ENCODE measurements at places on chromosomes 3 and 15. TPM values are rescaled to one million over a fixed set of nuclear protein-coding genes. Genes with fewer than 3 reads are reported as not detected.
A peak's percentile ranks its signal among the peaks of the same experiment; 100 is the strongest.

DNA sequence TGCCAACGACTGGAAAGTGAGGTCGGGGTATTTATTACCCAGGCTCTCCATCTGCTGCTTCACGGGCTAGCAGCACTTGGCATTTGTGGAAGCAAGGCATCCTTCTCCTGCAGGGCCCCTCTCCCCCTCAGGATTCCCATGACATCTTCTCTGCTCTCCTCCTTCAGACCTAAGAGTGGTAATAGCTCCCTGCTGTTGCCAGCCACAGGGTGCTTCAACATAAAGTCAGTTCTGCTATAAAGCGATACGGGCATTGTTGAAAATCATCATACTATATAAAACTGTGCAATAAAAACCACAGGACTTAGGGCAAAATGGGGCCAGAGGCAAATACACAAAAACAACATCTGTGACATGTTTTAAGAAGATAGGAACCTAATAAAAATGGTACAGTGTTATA lies 391.8 kb upstream of the ADAMTS9 start:
- no peak for DNase-seq
- peaks cover 5% of the 10 kb centered on the region for H3K27me3 ChIP-seq
- no peak overlapping the region for H3K4me3 ChIP-seq
- no peak overlapping the region for H3K27ac ChIP-seq

- DNase-seq, result no peak
- peak overlapping the region; percentile 85 for H3K27ac ChIP-seq
These were observed 45.4 kb downstream of the EFHB start for GRCh38 chr3:19888428-19889152.

DNA sequence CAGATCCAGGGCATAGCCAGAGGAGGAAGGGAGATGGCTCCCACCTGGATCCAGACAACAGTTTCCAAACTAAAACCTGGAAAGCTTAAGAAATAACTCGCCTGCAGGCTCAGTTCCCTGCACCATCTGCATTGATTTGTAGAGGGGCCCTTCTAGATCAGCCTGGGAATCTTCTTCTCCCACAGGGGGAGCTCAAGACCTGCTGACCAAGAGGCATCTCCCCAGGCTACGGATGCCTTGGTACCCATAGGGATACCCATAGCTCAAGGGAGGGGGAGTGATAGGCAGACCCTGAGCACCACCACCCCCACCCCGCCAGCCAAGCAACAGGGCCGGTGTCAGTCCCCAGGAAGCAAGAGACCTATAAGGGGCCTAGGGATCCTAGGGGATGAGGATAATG lies 28.0 kb upstream of the DCLK3 start:
- H3K36me3 ChIP-seq, result no peaks in the 10 kb centered on the region
- no peaks in the 10 kb centered on the region for H3K4me1 ChIP-seq
- H3K27ac ChIP-seq, result no peak overlapping the region
- H3K4me3 ChIP-seq, result no peak overlapping the region
- H3K27me3 ChIP-seq, result peaks cover 2% of the 10 kb centered on the region
- DNase-seq, result peak; percentile 24

DNA sequence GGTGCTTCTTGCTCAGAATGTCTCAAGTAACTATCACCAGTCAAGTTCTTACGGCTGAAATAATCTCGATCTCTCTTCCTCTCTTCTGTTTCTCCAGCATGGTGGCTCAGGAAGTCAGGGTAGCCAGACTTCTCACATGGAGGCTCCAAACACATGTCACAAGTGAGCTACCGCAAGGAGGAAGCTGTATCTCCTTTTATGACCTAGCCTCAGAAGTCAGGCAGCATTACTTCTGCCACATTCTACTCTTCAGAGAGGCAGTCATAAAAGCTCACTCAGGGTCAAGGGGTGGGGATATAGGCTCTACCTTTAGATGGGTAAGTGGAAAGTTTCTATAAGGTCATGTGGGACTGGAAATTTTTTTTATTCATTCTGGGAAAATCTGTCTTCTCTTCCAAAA lies 86.6 kb upstream of the NEO1 start:
- no peaks in the 10 kb centered on the region for H3K4me1 ChIP-seq
- H3K27me3 ChIP-seq, result peaks cover 1% of the 10 kb centered on the region
- no peak for DNase-seq

- H3K27ac ChIP-seq, result no peak overlapping the region
- peak; percentile 35 for DNase-seq
- no peaks in the 10 kb centered on the region for H3K4me1 ChIP-seq
- no peaks in the 10 kb centered on the region for H3K36me3 ChIP-seq
These were observed 1.7 kb upstream of the NME9 start for GRCh38 chr3:138331143-138331894.

DNA sequence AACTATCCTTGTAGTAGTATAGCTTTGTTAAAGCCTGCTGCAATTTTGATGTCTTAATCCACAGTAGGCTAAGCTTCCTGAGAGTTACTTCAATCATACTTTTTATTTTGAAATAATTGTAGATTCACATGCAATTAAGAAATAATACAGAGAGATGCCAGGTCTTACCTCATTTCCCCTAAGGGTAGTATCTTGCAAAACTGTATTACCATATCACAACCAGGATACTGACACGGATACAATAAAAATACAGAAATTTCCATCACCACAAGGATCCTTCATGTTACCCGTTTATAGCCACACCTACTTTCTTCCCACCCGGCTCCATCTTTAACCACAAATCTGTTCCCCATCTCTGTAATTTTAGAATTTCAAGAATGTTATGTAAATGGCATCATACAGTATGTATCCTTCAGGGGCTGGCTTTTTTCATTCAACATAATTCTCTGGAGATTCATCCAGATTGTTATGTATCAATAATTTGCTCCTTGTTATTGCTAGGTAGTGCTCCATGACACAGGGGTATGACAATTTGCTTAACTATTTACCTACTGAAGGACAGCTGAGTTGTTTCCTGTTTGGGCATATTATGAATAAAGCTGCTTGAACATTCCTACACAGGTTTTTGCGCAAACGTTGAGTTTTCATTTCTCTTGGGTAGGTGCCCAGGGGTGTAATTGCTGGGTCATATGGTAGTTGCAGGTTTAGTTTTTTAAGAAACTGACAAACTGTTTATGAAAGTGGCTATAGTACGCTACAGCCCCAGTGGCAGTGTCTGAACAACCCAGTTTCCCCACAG lies 21.6 kb downstream of the BDH1 start:
- DNase-seq, result no peak
- H3K4me1 ChIP-seq, result no peaks in the 10 kb centered on the region
- no peak overlapping the region for H3K4me3 ChIP-seq
- no peaks in the 10 kb centered on the region for H3K27me3 ChIP-seq

- no peak for DNase-seq
- no peak overlapping the region for H3K4me3 ChIP-seq
- no peaks in the 10 kb centered on the region for H3K27me3 ChIP-seq
- H3K4me1 ChIP-seq, result no peaks in the 10 kb centered on the region
- H3K27ac ChIP-seq, result no peak overlapping the region
- no peaks in the 10 kb centered on the region for H3K36me3 ChIP-seq
These were observed 292.5 kb downstream of the ARPP21 start for GRCh38 chr3:35931867-35932266.

GRCh38 chr3:187821616-187822317 lies 76.5 kb upstream of the BCL6 start:
- no peaks in the 10 kb centered on the region for H3K36me3 ChIP-seq
- H3K27ac ChIP-seq, result no peak overlapping the region
- H3K4me1 ChIP-seq, result no peaks in the 10 kb centered on the region
- H3K4me3 ChIP-seq, result no peak overlapping the region
- peaks cover 8% of the 10 kb centered on the region for H3K27me3 ChIP-seq

DNA sequence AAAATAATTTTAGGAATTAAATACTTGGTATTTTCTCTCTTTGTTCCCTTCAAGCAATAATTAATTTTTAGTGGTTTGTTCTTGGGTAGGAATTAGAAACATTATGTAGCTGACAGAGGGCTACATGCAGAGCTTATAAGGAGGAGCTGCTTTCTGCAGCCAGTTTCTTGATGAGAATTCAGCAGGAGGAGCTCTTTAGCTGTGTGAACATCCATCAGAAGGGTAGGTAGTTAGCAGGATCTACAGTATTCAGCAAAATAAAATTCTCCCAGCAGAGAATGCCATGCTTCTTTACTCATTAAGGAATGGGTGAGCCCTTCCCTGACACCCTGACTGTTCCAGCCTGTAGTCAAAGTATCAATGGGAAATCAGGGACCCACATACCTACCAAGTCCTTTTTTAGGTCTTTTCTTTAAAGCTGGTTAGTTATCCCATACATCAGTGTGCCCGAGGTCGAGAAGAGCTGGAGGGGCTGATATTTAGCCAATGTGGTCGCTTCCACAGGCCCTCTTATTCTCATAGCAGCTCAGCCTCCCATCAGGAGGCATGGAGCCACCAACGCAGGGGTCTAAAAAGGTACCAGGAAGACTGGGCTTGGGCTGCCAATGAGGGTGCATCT lies 54.0 kb downstream of the KCNAB1 start:
- no peaks in the 10 kb centered on the region for H3K4me1 ChIP-seq
- peaks cover 5% of the 10 kb centered on the region for H3K27me3 ChIP-seq
- no peak overlapping the region for H3K27ac ChIP-seq

GRCh38 chr3:101230618-101231017 lies 89.8 kb downstream of the IMPG2 start:
- no peak overlapping the region for H3K27ac ChIP-seq
- no peak for DNase-seq
- no peaks in the 10 kb centered on the region for H3K27me3 ChIP-seq

- H3K4me1 ChIP-seq, result peaks cover 2% of the 10 kb centered on the region
- no peak overlapping the region for H3K4me3 ChIP-seq
- no peak overlapping the region for H3K27ac ChIP-seq
- peak; percentile 96 for DNase-seq
- H3K36me3 ChIP-seq, result no peaks in the 10 kb centered on the region
- H3K27me3 ChIP-seq, result no peaks in the 10 kb centered on the region
These were observed 6.6 kb upstream of the KBTBD8 start for GRCh38 chr3:66991459-66991858.

DNA sequence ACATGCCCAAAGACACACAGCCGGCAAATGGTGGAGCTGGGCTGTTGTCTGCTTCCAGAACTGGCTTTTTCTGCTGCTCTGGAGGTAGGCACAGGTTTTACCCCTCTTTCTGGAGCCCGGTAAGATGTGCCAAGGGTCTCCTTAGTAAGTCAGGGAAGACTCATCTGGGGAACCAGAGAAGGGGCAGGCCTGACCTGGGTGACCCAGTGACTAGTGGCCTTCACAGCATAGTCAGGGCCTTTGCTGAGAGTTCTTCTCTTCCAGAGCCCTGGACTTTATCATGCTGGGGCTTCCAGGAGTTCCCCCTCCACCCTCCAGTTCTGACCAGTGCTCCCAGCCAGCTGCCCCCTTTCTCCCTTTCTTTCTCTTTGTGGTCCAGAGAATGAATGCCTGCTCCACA lies 3.2 kb downstream of the CD276 start:
- no peaks in the 10 kb centered on the region for H3K36me3 ChIP-seq
- peak overlapping the region; percentile 36 for H3K27ac ChIP-seq
- peaks cover 42% of the 10 kb centered on the region for H3K4me1 ChIP-seq
- no peaks in the 10 kb centered on the region for H3K27me3 ChIP-seq
- no peak for DNase-seq

GRCh38 chr15:50355980-50356379 lies 982 bp upstream of the GABPB1 start:
- no peaks in the 10 kb centered on the region for H3K27me3 ChIP-seq
- DNase-seq, result no peak
- peaks cover 3% of the 10 kb centered on the region for H3K36me3 ChIP-seq
- H3K27ac ChIP-seq, result peak overlapping the region; percentile 37

DNA sequence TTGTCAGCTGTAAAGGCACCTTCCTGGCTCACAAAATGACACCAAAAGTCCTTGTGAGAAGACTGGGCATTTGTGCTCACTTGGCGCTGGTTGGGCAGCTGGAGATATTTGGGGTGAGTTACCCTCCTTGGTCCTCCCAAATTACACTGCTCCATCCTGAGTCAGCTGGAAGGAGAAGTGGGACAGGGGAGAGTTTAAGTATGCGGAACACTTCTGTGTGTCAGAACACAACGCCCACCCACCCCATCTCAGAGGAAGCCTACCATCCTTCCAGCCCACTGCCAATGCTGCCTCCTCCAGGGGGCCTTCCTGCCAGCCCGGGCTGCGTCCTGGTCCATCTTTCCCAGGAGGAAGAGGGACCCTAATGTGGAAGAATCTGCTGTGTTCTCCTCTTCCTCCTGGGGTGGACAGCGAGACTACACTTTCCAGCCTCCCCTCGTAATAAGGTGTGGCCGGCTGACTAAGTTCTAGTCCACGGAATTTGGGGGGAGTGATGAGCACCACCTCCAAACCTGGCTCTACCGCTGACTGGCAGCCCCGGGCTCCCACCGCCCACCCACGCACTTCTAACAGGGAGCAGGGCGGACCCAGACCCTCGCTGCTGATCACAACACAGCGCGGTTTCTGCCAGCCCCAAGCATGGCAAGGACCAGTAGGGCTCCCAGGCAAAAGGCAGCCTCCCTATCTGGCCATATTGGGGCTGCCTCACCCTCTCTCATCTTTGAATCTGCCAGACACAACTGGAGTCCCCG lies 265.0 kb downstream of the XXYLT1 start:
- H3K36me3 ChIP-seq, result no peaks in the 10 kb centered on the region
- peaks cover 6% of the 10 kb centered on the region for H3K4me1 ChIP-seq
- peaks cover 78% of the 10 kb centered on the region for H3K27me3 ChIP-seq

DNA sequence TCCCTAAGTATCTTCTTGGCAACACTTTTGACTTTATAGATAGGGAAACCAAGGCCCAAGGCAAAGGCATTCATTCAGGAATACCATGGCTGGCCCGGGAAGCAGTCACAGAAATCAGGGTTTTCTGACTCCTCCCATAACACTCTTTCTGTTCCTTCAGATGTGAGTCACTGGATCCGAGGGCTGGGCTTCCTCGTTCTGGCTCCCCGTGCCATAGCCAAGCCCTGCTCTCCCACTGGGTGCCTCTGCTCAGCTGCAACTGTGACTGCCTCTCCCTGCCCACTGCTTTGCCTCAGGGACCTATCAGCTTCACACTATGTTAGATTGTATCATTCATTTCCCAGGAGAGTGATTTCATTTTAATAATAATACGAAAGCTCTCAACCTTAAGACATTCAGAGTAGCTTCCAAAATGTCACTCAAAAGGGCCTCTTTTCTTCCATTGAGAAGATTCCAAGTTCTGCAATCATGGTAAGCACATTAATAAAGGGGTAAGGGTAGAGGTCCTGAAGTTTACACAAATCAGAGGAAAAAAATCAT lies 50.2 kb downstream of the GABRB3 start:
- no peak overlapping the region for H3K4me3 ChIP-seq
- H3K27ac ChIP-seq, result no peak overlapping the region
- DNase-seq, result no peak
- no peaks in the 10 kb centered on the region for H3K27me3 ChIP-seq

GRCh38 chr3:42149975-42150374 lies 58.8 kb downstream of the TRAK1 start:
- no peaks in the 10 kb centered on the region for H3K36me3 ChIP-seq
- no peaks in the 10 kb centered on the region for H3K4me1 ChIP-seq
- no peak overlapping the region for H3K27ac ChIP-seq

Gene GPR27
- total RNA-seq, result not detected

Gene SPCS1
- 50.5 TPM for total RNA-seq

Gene SYNPR
- total RNA-seq, result not detected

Gene METTL6
- 21.5 TPM for total RNA-seq

Gene NTRK3
- under 0.01 TPM for total RNA-seq

Measured in IMR-90 (cell line).